SK-MEL-5 (cell line): ENCODE measurements at places on chromosomes 5 and 9.

DNA sequence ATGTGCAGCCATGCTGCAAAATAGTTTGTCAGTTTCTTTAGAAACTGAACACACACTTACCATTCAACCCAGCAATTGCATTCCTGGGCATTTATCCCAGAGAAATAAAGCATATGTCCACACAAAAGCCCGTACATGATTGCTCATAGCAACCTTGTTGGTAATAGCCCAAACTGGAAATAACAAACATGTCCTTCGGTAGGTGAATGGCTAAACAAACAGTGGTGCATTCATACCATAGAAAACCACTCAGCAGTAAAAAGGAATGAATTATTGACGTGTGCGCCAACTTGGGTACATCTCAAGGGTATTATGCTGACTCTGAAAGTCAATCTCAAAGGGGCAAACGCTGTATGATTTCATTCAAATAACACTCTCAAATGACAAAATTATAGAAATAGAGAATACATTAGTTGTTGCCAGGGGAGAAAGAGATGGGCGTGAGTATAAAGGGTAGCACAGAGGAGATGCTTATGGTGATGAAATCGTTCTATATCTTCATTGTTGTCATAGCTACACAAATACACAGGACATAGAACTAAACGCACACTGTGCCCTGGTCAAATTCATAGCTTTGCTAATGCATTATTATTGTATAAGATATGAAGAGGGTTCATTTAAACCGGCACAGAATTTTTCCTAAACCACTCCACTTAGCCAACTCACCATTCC, 58.2 kb downstream of the DRD1 start:
- no peak for DNase-seq

- no peak for DNase-seq
These were observed 18.2 kb downstream of the FAF2 start for GRCh38 chr5:176466245-176466871.

DNA sequence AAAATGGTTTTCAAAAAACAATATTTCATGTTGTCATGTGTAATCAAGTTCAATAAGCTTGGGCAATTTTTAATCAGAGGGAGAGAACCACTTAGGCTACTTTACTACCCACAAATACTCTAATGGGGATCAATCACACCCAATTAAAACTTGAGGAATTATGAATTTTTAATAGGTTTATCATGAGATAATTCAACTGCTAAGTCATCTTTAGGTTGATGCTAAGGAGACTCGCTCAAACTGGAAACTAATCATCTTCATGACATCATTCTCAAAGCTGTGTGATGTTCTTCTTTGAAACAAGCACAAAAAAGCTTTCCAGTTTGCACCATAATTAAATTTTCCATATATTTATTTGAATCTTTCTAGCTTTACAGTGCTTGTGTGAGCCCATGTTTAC, 867.5 kb downstream of the MAT2B start:
- no peak for DNase-seq

DNA sequence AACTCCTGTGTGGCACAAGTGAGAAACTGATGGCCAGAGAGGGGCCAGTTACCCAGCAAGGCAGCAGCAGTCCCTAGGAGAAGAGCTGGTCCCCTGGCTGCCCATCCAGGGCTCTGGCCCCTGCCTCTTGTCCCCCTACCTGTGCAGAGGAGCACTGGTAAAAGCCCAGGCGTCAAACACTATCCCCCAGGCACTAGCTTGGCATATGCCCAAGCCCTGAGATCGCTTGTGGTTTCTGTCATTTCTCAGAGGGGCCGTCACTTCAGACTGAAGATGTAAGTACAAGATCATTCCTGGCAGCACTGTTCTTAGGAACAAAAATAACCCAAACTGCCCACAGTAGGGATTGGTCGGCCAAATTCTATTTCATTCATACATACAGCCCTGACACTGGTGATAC, 53.9 kb downstream of the COL15A1 start:
- no peak for DNase-seq

- no peak for DNase-seq
These were observed 18.2 kb upstream of the CARD19 start for GRCh38 chr9:93077811-93078210.

DNA sequence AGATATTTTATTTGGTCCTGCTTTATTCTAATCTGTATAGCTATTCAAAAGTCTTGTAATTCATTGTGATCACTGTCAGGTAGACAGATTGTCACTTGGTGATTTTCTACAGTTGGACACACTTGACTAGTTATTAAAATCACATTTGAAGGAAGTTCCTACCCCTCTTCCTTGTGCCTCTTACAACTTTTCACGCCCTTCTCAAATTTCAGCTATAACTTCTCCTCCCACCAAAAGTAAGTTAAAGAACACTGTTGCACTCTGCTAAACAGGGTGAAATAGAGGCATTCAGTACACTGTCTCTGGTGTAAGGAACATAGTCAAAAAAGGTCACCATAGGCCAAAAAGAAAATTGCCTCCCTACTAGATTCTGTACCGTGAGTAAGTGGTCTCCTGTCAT, 142.1 kb upstream of the POU5F2 start:
- DNase-seq: no peak
